ENCODE measurements at places on chromosomes 2 and 18.

- DNase-seq: peak; percentile 63
Measured at GRCh38 chr2:144996225-144996795, 476.4 kb upstream of the ZEB2 start.

- DNase-seq: no peak
Measured at GRCh38 chr2:134359367-134360081, 105.7 kb downstream of the MGAT5 start.

GRCh38 chr18:24534737-24535136 lies 74.3 kb downstream of the HRH4 start:
- DNase-seq: no peak

DNA sequence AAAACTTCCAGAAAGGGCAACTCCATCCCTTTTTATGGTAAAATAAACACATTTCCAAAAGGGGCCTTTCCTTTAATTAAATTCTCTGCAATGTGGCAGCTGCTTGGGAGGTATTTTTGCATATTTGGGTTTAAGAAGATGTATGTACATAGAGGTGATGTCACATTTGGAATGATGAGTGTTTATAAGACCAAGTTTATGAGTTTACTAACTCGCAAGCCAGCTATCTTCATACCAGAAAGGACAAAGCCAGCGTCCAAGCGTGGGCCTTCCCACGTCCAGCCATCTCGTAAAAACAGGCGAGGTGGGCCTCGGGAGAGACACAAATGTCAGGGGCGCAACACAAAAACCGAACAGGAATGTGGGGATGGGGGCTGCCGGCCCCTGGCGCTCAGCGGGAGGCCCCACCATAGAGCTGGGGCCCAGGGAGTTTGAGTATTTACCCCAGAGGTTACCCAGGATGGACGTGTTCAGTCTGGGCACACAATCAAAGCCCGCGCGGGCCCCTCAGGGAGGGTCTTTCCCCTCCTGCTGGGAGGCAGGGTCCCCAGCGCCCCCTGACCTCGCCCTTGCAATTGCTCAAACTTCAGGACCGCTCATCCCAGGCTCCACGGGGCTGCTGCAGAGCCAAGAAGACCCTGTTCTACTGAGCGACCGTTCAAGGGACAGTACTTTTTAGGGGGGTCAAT lies 137.3 kb downstream of the TWIST2 start:
- no peak for DNase-seq

DNA sequence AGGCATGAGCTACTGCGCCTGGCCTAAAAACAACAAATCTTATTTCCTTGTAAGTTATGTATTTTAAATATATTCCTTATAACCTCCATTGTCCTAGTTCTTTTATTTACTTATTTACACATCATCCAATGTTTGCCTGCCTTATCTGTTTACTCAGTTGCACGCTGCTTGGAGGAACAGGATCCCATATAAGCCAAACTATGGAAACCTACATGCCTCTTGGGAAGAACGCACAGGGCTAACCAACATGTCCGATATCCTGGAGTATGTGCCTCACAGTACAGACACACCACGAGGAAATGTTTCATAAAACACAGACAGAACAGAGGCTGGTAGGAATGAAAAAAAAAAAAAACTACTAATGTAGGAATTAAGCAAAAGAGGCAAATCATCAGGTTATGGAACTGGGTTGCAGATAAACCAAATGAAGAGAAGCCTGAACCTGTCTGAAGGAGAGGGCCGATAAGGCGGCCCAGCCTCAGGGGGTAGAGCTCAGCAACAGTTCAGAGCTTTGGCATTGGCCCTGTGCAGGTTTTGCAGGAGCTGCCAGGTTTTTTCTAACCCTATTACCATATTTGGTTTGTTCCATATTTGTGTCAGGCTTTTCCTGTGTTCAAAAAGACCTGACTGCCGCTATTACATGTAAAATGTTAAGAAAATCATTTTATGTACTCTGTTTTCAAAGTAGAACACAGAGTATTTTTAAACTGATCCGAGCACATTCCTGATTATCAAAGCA lies 19.9 kb upstream of the SP3 start:
- peak; percentile 89 for DNase-seq

DNA sequence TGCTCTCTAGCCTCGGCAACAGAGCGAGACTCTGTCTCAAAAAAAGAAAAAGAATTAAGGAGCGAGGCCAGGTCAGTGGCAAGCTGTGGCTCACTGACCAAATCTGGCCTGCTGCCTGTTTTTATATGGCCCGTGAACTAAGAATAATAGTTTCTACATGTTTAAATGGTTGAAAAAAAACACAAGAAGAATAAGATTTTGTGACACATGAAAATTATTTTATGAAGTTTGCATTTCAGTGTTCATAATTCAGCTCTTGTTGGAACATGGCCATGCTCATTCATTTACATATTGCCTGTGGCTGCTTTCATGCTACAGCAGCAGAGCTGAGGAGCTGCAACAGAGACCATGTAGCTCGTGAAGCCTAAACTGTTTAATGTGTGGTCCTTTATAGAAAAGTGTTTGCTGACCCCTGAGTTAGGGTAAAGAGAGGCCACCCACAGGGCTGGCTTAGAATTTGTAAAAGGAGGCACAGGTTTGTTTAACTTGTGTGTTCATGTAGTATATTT lies 59.5 kb downstream of the MFSD6 start:
- DNase-seq: peak; percentile 47

DNA sequence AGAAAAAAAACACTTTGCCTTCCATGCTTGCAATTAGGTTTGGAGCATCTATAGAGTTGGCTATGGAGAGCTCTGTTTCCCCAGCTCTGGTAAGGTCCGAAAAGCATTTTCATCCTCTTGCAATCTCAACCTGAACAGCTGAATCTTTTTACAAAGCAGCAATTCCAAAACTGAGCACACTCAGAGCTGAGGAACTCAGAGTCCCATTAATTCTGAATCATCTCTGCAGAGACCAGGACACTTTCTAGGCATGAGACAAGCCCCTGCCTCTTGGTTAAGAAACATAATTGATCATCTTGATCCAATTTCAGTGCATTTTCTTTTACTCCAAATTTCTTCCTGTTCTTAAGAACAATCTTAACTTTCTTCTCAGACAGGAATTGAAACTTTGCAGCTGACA lies 4.2 kb downstream of the CNGA3 start:
- no peak for DNase-seq
